ENCODE measurements at places on chromosomes 7 and 10.

GRCh38 chr10:54094321-54094720 is 706.7 kb downstream of the PCDH15 start:
- DNase-seq, result no peak

GRCh38 chr7:27688646-27689045 is 26.0 kb upstream of the HIBADH start:
- DNase-seq, result no peak

GRCh38 chr7:45000093-45001032 is at the start of gene CCM2:
Gene CCM2 (plus strand): TSS chr7:45000201. CDS start chr7:45000334, 133 bp downstream.
- no peak for DNase-seq

DNA sequence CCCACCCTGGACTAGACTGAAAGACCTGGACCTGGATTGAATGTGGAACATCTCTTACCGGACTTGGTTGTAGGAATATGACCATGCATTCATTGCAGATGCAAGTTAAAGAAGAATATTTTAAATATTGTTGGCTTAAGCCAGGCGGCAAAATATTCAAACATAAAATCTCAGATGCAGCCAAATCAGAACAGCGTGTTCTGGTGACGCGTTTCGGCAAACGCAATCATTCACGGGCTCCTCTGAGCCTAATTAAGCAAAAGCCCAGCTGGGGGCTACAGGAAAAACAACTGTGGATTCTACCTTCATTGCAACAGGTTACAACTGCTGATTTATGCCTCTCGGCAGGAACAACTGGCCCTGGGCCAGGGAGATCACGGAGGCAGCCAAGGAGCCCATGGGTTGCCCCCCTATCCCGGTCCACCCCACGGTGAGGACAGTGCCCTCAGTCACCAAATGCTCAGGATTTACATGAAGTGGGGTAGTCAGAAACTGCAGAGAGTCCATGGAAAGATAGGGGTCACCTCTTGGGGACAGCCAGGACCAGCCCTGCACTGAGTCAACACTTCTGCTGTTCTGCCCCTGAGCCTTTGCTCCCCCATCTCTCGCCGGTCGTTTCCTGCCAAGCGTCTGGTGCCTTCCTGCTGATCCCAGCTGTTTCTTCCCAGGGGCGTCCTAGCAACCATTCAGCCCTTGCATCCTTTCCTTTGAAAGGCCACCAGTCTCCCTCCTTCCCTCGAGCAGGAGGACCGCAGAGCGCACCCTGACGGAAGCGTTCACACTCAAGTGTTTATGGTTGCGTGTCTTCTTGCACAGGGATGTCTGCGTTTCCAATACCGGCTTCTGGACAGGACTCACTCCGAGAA is 64.4 kb upstream of the SFMBT2 start:
- no peak for DNase-seq

- DNase-seq, result no peak
These were observed 85.5 kb upstream of the PRKG1 start for GRCh38 chr10:50988792-50989191.

DNA sequence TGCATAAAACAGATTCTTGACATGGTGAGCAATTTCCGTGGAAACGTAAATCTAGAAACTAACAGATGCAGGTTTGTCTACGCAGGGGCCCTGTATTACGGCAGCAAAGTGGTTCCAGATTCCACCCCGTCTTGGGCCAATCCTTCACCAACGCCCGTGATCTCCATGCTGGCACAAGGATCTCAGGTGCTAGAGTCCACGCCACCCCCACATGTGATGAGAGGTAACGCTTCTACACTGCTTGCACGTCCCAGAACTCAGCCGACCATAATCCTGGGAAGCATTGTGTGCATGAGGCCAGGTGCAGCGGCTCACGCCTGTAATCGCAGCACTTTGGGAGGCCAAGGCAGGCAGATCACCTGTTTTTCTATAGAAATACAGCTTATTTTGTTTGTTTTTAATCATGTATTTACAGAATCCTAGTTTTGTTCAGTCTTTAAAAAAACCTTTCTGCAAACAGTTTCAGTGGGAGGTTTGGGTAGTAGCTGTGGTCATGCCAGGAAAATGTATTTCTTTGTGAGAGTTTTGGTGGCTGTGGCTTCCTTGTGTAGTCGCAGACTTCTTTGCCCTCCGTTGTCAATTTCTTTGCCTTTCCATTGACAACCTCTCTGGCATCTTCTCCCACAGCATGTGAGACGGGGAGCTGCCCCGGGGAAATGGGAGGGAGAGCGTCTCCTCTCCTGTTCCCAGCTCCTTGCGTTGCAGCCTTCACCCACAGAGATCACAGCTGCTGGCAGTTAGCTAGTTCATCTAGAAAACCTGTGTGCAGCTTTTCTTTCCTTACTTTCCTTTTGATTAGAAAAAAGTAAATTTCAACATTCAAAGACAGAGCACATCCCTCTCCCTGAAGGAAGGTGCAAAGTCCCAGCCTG is 35.7 kb downstream of the ITIH2 start:
- no peak for DNase-seq
